ENCODE measurements at places on chromosomes 7 and 10.

- no peak for DNase-seq
Measured at GRCh38 chr7:16298221-16298620, 123.1 kb downstream of the CRPPA start.

DNA sequence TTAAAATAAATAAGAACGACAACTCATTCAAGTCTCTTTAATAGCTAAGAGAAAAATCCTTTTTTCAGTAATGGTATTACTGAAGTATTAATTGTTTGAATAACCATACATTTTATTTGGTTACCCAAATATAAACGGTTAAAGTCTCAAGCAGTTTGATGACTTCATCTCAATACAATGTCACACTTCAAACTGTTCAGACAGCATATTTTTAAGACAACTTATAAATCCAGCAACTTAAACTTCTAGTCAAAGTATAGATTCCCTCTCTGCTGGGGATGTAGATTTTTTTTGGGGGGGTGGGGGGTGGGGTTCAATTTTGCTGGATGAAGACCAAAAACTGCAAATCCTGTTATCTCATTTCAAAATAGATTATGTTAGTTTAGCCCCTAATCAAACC, 42.0 kb downstream of the GNA12 start:
- peak; percentile 72 for DNase-seq

- peak; percentile 68 for DNase-seq
Measured at GRCh38 chr10:97072851-97073665, 112.7 kb downstream of the SLIT1 start.

DNA sequence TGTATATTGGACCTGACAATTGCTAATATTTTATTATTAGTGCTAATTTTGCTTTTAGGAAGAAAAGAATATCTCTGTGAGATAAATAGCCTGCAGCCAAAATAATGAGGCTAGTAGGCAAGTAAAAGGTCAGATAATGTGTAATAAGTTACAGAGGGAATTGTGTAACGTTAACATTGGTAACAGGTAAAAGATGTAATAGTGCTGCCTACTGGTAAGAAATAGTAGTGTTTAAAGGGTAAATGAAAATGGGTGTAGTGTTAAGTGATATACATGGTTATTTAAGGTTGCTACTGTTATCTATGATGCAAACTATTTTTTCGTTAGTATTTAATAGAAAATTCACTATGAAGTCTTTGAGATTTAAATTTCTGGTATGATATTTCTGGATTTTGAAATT, 9.2 kb upstream of the FOXP2 start:
- DNase-seq: peak; percentile 17

DNA sequence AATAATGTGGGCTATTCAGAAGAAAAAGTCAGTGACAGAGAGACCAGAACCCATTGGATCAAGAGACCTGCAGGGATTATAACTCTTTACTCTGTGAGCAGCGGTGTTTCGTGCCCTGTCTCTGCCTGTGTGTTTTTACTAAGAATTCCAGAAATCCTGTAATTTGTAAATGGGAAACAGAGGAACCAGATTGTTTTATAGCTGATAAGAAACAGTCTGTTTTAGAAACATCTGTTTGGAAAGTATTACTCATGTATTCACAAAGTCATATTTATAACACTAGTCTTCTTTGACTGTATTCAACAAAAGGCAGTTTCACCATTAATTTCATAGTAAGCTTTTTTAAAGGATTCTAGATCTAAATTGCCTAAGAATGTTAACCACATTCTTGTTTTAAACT, 30.0 kb upstream of the VDAC2 start:
- DNase-seq: peak; percentile 10

DNA sequence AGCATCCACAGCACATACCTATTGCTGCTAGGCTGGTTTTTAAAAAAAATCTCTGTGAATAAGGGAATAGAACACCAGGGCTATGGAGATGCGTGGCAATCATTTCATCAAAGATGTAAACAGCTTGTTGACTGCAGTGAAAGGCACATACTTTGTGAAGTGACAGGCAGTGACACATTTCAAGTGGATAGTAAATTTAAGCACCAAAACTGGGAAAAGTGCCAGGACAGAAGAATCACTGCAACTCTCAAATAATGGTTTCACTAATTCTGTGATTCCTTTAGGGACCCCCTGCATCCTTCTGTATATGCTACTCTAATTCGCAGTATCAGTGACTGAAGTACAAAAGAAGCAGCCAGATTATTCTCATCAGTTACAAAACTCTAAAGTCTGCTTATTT, 145.2 kb upstream of the KLF14 start:
- no peak for DNase-seq

DNA sequence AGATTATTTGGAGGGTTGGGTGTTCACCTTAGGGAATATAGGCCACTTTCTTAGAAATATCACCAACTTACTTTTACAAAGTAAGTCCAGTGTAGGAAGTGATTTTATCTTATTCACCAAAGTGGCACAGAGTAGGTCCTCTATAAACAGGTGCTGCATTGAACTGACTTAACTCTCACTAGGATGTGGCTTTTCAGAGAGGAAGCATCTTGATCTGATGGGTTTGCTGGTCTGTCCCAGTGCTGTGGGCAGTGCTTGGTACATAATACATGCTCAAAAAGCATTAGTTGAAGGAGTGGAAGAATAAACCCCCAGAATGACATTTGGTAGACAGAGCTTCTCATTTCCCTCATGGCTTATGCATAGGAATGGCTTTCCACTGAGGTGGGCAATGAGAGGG, 334.7 kb downstream of the LRMDA start:
- DNase-seq: no peak

- no peak for DNase-seq
Measured at GRCh38 chr10:93063144-93063976, 2.8 kb downstream of the CYP26C1 start.

GRCh38 chr7:73577627-73578341, 595 bp downstream of the TBL2 start:
- peak; percentile 19 for DNase-seq

- DNase-seq: peak; percentile 23
Measured at GRCh38 chr7:106288263-106288662, 3.5 kb upstream of the NAMPT start.

Measured in fibroblast of skin of abdomen (primary cell).